EH (cell line): ENCODE measurements at places on chromosomes 4 and X.

- DNase-seq = no peak
Observed at GRCh38 chr4:89070041-89070440, 13.1 kb upstream of the FAM13A start.

GRCh38 chr4:152112190-152112589 lies 351.4 kb upstream of the GATB start:
- no peak for DNase-seq

DNA sequence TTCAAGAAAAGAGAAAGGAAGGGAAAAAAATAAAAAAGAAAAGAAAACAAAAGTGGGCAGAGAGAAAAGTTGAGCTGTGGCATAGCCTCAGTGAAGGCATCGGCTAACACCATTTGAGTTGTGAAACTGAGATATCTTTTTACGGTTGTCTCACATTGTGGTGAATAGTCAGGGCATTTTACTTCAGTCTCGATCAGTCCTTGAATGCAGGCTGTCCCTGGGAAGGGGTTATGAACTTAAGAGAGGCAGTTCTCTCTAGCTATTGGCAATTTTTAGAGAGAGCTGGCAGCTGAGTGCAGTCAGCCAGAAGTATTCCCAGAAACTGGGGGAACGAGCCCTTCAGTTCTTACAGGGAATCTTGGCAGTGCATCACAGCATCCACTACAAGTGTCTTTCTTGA lies 93.5 kb upstream of the SLC6A14 start:
- no peak for DNase-seq

- no peak for DNase-seq
Observed at GRCh38 chr4:1079711-1080265, 33.6 kb downstream of the RNF212 start.

DNA sequence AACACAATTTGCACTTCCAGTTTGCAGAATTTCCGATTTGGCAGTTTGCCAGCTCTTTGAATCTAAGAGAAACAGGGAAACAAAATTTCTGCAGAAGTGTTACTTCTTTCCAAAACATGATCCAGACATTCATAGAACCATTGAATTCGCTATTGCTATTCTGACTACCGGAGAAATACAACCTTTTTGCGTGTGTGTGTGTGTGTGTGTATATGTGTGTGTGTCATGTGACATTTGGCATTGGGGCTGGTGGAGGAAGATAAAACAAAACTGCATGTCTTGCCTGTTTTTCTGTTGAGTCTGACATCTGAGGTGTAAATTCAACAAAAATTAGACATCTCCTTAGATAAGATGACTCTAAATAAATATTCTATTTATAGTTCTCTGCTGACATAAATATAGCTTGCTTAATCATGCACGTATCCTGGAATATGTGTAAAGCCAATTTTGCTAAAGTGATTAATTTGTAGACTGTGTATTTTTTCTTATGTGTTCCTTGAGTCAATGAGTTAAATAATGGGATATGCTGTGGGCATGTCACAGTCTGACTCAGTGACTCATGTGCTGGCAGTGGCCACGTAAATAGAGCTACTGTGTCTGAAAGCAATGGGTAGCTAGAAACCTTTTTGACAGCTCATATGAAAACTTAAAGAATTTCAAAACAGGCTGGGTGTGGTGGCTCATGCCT lies 98.9 kb downstream of the HPGD start:
- peak; percentile 38 for DNase-seq

DNA sequence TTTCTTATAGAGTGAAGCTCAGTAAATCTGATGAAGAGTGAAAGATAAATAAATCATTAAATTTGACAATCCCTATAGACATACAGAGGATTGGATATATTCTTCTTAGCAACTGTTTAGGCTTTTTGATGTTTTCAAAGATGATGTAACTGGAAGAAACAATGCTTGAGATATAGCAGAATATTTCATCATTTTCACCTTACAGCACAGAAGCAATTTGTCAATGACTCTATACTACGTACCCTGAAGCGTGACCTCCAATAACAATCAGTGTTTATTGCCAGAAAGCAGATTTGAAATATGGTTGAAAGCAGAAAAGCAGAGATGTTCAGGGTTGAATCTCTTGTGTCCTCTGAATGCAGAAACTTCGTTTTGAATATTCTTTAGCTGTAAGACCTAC lies 228.4 kb downstream of the DTHD1 start:
- no peak for DNase-seq

DNA sequence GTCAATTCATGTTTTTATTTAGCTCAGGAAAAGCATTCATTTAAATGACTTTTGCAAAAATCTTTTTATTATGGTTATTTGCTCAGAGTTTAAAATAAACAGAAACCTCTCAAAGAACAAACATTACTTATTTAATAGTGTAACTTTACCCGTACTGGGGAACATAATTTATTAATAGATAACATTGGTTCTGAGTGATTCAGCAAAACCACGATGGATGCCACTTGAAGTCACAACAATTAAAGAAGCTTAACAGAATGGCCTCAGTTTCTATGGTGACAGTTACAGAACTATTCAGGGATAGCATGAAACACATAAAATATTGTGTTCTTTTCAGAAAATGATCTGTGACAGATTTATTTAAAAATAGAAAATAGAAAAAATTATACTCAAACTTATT lies 368.7 kb downstream of the CCSER1 start:
- no peak for DNase-seq

DNA sequence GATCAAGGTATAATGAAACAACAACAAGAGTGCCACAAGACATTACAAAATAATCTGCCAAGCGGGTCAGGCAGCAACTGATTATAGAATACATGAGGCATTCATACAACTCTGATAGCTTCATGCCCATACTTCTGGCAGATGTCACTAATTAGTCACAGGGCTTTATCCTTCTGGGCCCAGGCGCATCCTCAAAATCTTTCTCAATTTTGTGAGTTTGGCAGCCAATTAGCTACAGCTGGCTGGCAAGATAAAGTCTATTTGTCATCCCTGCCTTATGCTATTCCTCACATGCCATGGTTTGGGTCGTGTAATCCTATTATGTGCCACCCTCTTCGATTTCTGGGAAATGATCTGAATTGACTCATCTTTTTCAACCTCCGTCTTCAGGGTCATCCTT lies 254.3 kb downstream of the PACRGL start:
- DNase-seq = no peak

DNA sequence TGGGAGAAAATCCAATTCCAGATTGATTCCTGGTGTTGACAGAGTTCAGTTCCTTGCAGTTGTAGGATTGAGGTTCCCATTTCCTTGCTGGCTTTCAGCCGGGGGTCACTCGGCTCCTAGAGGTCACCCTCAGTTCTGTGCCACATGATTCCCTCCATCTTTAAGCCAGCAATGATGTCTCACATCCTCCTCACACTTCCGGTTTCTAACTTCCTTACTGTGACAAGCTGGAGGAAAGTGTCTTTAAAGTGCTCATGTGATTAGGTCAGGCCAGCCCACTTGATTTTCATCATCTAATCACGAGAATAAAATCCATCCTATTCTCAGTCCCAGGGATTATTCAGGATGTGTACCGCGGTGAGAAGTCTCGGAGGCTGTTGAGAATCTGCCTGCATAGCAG lies 19.4 kb upstream of the SMIM31 start:
- no peak for DNase-seq

DNA sequence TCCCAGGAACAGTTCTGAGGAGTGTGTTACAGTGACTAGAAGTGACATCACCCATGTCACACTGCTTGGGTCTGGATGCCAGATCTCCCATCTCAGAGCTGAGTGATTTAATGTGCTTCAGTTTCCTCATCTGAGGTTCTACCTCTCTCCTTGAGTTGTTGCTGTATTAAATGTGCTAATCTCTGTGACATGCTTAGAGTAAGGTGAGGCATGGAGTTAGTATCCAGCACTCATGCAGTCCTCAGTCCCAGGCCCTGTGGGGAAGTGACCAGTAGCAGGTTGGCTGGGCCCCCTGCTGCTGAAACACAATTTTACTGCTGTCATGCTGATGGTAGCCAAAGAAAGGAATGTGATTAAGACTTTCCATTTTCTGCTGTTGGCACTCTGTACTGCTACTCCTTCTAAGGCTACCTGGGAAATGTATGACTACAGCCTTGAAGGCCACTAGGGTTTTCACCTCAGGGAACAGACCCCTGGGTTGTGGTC lies 639.6 kb downstream of the MID1IP1 start:
- DNase-seq = no peak
